ENCODE measurements at places on chromosomes 1 and 21.

DNA sequence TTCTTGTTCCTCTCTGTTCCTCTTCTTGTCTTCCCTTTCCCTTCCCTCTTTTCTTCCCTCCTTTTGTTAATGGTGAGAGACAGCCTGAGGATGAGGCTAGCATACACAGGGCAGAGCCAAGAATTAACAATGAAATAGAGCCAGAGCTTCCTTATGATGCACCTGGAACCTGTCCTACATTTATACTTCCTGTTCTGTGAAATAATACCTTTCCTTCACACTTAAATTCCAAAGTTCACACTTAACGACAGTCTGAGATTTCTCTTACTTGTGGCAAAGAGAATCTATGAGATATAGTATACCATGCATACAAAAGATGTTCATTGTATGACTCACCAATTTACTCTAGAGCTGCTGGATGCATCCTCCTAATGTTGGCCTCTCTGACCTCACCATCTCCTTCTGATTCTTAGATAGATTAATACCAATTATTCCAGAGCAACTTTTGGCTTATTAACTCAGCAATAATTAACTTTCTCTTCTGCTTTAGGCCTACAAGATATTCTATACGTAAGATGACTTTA, 30.8 kb upstream of the TSNAX start:
- no peak for DNase-seq

DNA sequence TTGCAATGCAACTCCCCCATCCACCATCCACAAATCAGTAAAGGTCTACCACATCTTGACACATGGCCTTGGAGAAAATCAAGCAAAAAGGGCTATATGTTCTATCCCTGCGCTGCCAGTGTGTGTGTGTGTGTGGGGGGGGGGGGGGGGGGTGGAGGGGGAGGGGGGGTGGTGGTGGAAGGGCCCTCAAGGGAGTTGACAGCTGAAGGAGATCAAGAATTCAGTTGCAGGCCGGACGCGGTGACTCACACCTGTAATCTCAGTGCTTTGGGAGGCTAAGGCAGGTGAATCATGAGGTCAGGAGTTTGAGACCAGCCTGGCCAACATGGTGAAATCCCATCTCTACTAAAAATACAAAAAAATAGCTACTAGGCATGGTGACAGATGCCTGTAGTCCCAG, 37.6 kb upstream of the CLIC4 start:
- no peak for DNase-seq

GRCh38 chr1:153100245-153100644, 5.9 kb upstream of the SPRR2E start:
- no peak for DNase-seq

- no peak for DNase-seq
Measured at GRCh38 chr1:168794057-168794456, 65.1 kb upstream of the DPT start.
